ENCODE measurements at places on chromosomes 1 and 21.

DNA sequence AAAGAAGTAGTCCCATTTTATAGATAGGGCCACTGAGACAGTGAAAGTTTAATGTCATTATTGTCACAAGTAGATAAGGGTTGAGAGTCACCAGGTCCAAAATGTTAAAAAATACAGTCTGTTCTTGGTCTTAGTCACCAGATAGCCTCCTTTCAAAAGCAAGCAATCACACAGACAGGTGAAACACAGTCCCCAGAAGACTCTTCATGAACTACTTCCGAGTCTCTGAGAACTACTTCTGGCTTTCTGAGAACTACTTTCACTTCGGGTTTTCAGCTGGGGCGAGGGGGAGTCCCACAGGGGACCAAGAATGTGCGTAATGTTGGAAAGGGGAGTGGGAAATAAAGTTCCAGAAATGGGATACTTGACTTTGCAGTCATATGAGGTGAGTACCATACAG is 143.2 kb downstream of the HHIPL2 start:
- no peak for DNase-seq

- DNase-seq, result no peak
Observed at GRCh38 chr1:116908820-116909511, 750 bp upstream of the PTGFRN start.

DNA sequence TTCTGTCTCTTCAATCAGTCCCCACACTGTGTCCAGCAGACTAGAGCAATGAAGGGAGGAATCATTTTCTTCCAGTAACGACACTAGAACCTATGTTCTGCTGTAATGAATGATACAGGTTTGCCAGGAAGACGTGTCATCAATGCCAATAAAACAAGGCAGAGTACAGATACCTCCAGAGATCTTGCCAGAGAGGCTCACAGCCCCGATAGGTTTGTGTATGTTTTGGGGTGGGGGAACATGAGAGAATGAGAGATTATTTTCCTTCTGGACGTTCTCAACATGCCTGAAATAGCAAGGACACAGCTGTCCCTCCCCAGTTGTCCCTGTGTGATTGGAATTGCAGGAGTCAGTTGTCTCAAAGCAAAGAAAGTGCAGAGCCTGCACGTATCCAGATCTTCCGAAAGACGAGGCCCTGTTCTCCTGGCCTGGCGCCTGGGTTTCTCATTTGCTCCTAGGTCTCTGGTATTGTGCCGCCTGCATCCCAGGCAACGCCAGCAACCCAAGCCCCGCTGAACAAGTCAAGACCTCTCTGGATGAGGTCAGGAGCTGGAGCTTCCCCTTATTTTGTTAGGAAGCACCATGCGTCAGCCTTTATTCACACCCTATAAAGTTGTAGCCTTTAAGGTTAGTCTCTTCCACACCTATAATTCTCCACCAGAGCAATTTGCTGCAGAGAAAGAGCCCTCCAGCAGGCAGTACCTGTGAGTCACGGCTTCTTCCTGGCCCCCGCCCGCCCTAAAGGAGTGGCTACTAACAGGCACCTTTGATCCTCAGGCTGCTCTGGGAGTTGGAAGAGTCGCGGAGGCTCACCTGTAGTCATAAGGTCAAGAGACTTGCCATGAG is 130.5 kb downstream of the TOMM20 start:
- DNase-seq, result no peak

GRCh38 chr1:6099787-6100765 is 54.4 kb downstream of the KCNAB2 start:
- DNase-seq, result no peak
